ENCODE measurements at places on chromosomes 12 and 14.

GRCh38 chr12:6941782-6942181 lies 1.8 kb upstream of the RNU7-1 start:
- DNase-seq: no peak

- no peak for DNase-seq
These were observed 50.2 kb upstream of the NID2 start for GRCh38 chr14:52119030-52119429.

DNA sequence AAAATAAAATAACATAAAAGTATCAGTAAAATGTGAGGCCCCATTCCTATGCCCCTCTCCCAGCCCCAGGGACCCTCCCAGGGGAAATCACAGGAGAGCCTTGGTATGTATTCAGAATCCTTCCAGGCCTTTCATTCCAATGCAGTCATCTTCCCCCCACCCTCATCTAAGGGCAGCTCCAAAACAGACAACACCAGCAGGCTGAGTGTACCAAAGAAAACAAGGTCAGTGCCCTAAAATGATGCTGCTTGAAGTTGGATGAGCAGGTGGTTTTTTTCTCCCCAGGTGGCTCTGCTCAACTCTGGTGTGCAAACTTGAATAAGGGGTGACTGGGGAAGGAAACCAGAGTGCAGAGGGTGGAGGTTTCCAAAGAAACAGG lies 56.2 kb downstream of the TSPAN9 start:
- no peak for DNase-seq

GRCh38 chr14:35883677-35884293 lies 57.6 kb downstream of the BRMS1L start:
- DNase-seq: no peak

DNA sequence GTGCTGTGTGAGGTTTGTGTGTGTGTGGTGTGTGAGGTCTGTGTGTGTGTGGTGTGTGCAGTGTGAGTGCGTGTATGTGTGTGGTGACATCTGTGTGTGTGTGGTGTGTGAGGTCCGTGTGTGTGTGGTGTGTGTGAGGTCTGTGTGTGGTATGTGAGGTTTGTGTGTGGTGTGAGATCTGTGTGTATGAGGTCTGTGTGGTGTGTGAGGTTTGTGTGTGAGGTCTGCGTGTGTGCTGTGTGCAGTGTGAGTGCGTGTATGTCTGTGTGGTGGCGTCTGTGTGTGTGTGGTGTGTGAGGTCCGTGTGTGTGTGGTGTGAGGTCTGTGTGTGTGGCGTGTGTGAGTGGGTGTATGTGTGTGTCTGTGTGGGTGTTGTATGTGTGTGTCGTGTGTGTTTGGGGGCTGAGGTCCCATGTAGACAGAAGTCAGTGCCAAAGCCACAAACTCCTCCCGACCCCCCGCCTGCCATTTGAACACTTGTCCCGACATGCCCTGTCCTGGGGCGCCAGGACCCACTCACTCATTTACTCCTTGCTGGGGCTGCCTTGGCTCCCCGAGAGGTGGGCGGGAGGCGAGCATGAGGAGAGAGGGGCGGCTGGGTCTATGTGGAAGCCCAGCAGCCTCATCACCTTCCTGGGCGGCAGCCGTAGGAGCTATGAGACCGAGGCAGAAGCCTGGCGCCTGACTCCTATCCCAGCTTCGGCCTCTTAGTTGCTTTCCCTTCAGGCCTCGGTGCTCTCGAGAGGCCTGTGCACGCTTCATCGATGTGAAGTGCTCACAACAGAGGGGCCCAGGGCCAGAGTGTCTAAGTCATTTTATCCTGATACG lies 20.5 kb downstream of the RILPL1 start:
- DNase-seq: no peak

DNA sequence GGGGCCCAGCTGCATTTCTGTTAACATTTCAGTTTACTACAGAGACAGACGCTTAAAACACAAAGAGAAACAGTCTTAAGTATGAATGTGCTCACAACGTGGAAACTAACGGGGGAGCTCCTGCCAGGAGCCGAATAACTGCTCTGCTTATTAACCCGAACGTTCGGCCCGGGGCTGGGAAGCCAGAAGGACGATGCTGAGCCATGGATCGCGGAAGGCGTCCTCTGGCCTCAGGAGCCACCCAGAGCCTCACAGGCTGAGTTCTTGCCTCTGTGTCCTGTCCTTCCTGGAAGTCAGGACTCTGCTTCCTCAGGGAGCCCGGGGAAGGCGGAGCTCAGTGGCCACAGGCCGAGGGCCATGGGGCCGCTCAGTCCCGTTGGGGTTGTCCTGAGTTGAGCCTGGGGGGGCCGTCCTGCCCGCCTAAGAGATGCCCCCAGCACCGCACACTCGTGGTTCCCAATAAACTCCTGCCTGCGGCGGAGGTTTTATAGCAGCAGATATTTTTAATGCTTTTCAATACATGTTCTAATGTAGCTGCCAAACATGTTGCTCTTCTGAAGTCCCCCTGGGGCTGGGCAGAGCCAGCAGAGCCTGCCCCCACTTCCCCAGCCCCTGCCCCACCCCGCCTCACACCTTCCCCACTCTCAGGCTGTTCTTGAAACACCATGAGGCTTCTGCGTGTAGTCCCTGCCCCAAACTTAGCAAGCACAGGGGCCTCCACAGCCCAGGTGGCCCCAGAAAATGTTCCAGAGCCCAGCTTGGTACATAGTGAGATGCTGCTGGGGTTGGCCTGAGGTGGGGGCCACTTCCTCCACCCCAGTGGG lies 3.4 kb upstream of the TEX22 start:
- no peak for DNase-seq

DNA sequence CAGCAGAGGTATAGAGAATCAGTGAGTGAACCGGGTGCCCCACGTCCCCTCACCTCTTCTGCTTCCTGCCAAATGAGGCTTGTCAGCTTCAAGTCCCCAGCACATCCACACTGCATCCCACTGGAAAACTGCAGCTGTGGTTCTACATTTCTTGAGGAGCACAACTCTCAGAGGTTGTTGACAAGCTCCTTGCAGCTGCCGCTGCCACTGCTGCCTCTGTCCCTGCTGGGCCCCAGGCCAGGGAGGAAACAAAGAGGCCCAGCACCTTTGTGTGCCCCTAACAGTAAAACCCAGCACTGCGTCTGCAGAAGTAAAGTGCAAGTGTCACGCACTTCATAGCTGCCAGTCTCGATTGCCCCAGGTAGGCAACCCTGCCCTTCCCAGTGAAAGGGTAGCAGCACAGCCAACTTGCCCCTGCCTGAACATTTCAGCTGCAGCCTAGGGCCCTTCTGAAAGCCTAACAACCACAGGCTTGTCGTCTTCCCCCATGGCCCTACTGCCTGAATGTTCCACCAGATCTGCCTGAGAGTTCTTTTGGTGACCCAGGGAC lies 1162.1 kb upstream of the USP15 start:
- DNase-seq: no peak

- no peak for DNase-seq
These were observed 396.8 kb downstream of the RPS29 start for GRCh38 chr14:49189375-49189774.

DNA sequence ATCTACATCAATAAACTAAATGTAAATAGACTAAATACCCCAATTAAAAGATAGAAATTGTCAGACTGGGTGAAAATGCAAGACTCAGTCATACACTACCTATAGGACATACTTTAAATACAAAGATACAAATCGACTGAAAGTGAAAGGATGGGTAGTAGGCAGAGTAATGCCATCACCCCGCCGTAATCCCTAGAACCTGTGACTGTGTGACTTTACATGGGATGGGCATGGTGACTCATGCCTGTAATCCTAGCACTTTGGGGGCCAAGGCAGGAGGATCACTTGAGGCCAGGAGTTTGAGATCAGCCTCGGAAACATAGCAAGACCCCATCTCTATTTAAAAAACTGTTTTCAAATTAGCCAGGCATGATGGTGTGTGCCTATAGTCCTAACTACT lies 2.6 kb upstream of the EVL start:
- no peak for DNase-seq

DNA sequence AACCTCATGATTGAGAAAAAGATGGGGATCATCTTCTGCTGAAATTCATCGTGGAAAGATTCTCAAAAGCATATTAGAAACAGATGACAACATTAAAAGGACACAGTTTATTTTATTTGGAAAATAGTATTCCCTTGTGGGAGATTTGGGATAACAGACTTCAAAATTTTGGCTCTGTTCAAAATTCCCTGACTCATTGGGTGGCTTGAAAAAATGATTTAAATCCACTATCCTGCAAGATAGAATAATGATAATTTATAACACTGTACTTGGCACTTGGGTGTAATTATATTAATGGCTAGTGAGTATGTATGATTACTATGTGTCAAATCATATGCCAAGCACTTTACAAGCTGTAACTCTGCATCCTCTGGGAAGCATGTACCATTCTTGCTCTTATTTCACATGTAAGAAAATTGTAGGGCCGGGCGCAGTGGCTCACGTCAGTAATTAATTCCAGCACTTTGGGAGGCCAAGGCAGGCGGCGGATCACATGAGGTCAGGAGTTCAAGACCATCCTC lies 128.8 kb downstream of the LMNTD1 start:
- DNase-seq: no peak

All from cortex of kidney (tissue), 1 donor.